ENCODE measurements at places on chromosomes 1 and 21. TPM values are rescaled to one million over a fixed set of nuclear protein-coding genes. Genes with fewer than 3 reads are reported as not detected.
A peak's percentile ranks its signal among the peaks of the same experiment; 100 is the strongest.

TEDDM1 gene
- total RNA-seq, result not detected

SPRR2B gene
- not detected for total RNA-seq

FCAMR gene
- not detected for total RNA-seq

MMEL1 gene
- 0.82 TPM for total RNA-seq

CASQ1 gene
- total RNA-seq, result 39.2 TPM

DNA sequence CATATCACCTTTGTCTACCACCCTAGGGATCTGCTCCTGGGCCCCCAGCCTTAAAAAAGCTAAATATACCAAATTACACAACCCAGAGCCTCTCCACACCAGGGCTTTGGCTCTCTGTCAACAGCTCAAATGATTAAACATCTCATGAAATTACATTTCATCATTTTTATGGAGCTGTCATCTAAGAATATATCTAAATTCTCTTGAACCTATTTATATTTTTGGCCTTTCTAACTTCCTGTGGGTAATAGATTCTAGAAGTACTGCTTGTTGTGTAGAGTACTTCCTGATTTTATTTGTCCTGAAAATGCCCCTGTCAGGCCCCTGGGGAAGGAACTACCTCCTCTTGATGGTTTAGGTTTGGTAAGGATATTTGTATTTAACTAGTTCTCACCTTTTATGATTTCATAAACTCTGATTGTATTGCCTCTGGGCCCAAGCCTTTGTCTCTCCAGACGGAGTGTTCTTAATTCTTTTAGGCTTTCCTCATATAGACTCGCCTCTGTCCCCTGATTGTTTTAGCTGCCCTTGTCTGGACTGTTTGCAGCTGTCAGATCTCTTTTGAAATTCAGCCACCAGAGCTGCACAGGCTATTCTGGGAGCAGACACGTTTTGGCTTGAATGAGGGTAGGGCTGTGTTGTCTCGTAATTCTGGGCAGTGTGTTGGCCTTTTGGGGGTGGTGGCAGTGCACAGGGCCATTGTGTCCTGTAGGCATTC is 16.6 kb downstream of the MYOG start:
- no peak for DNase-seq

DNA sequence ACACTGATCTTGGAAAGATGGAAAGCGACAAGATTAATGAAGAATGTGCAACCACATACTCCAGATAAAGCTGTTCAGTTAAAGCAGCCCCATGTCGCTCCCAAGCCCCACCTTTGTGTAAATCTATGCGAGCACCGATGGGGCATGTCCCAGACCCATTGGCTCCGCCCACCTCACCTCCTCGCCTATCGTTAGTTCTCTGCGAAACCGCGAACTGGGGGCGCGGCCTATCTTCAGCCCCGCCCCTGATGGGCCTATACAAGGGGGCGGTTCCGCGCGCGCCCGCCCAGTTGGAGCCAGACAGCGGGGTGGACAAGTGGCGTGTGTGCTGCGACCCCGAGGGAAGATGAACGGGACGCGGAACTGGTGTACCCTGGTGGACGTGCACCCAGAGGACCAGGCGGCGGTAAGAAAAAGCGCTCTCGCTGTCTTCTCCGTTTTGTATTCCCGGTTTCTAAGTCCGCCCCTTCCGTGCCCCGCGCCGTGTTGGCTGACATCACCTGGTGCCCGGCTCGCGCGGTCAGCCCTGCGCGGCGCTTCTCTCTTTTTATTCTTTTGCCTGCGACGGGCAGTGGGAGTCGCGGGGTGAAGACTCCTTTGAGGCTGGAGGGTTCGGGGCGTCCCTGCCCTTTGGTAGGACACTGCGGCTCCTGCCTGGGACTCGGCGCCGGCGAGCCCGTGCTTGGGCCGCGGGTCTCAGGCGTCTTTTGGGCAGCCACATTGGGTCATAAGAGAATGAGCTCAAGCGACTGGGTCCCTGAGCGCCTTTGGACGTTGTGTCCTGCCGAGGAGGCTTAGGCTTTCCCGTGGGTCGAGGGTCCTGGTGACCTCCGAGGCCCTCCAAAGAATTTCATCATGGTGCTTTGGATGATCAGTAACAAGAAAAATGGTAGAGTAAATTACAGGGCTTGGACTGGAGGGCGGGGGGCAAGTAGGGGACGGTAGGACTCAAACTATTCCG is at the start of gene TUFT1:
TUFT1 (plus strand) TSS at position 289 of the 961 bp plus-strand sequence; CDS start at position 347, 58 bp downstream.
- peak; percentile 91 for DNase-seq

- DNase-seq, result no peak
These were observed 524.4 kb downstream of the DPYD start for GRCh38 chr1:97396463-97396862.

DNA sequence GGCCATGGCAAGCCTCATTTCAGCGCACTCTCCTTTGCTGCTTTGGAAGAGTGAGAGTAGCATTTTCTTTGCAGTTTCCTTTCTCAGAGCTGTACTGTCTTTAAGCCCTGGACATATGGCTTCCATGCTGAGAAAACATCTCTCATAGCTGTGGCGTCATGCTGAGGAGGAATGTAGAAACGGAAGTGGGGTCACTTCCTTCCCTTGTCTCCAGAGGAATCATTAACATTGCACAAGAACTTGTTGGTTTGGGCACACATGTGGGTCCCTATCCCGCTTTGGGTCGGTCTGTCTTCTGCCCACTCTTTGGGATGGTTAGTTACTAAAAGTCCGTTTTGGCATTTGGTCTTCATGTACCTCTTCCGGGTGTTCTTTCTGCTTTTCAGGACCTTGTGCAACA is 5.6 kb downstream of the MFN2 start:
- no peak for DNase-seq

DNA sequence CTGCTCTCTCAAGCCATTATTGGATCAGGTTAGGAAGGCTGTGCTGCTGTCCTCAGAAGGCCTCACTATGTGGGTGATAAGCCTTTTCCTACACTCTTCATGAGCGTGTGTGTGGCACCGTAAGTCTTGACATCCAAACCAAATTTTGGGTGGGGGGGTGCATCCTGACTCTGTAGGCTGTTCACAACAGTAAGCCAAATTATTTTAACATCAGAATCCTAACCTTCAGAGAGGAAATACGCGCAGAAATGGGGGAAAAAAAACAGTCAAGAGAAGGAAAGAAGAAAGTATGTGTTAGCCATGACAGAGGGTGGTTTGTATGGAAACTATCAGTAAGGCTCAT is 21.0 kb downstream of the STPG1 start:
- DNase-seq, result no peak

- DNase-seq, result no peak
These were observed 1255.6 kb downstream of the NCAM2 start for GRCh38 chr21:22253761-22254160.

DNA sequence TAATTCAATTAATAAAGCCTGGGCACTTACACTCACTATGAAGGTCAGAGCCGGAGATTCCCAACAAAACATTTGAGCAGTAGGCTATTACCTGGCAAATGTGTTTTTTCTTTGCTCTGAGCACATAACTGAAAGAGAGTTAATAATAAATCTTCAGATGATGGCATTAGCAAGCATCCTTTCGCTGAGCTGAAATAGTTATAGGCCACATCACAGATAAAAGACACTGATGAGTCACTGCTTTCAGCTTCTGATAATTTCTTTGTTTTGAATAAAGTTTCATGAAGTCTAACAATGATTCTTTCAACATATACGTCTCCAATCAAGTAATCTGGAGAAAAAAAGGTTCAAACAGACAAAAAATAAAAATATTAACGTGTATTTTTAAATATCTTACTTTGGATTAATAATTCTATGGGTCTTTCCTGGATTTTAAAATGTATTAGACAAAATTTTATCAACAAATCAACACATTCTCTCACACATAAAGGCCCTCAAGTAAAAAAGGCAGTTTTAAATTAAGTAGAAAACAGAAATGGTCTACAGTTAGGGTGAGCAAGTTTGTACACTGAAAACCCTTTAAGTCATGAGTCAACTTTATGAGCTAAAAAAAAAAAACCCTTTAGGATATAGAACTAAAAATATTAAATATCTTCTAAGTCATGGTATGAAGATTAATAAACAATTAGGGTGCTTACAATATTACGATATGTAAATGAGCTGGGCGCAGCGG is 33.1 kb downstream of the LTN1 start:
- DNase-seq, result no peak

GRCh38 chr1:42260376-42261070 is 74.5 kb downstream of the FOXJ3 start:
- DNase-seq, result no peak

GRCh38 chr1:234091876-234092275 is 187.4 kb downstream of the SLC35F3 start:
- no peak for DNase-seq

GRCh38 chr1:46114925-46115603 is 17.4 kb downstream of the PIK3R3 start:
- no peak for DNase-seq

DNA sequence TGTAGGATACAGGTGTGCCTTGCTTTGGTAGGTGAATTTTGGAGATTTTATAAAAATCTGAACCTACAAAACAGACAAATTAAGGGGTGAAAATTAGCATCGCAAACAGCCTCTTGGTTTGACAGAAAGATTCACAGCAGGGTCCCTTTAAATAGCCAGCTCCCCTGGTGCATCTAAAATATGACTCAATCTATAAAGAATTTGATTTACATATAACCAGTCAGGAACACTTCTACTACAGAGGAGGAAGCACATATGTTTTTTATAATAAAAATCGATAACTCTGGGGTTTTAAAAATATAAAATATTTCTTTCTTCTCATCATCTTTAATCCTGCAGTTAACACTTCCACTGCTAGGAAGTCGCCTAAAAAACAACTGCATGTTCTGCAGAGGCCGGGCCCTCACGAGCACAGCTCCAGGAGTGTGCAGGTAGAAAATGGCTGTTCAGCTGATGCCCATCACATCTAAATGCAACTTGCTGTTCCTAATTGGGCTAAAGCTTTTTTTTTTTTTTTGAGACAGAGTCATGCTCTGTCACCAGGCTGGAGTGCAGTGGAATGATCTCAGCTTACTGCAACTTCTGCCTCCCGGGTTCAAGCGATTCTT is 203.4 kb downstream of the HS2ST1 start:
- no peak for DNase-seq

- no peak for DNase-seq
These were observed 262.5 kb downstream of the NPHP4 start for GRCh38 chr1:5729636-5730145.

DNA sequence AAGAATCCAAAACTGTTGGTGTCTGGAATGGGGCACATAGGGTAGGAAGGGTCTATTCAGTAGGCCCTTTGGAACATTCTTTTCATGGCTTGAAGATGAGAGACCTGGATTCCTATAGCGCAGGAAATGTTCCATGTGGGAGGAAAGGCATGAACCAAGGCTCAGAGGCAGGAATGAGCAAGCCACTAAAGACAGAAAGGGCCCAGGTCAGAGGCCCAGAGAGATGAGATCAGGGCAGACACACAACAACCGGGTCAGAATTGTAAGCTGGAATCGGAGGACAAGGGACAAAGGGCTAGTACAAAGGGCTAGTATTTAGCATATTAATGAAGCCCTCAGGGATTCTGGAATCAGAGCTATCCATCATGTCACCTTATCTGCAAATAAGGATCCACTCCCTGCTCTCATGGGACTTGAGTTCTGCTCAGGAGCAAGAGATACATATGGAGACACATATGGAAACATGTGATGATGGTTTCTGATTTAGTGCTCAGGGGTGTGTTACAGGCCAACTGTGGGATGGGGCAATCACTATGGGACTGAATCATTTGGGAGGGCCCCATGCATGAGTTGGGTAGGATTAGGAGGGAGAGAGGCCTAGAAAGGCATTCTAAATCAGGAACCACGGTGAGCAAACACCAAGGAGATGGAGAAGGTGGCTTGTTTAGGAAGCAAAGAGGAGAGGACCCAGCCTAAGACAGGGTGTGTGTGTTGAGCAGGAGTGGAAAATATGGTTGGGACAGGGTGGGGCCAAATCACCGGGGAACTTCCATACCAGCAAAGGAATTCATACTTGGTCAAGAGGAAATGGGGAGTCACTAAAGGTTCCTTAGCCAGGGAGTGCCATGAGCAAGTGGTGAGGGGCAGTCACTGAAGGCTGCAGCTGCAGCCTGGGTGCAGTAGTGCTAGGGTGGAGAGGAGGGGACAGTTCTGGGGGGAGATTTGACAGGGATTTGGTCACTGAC is 8.6 kb downstream of the NECTIN4 start:
- DNase-seq, result no peak

GRCh38 chr1:172429331-172430127 is 9.0 kb downstream of the C1orf105 start:
- DNase-seq, result no peak

- no peak for DNase-seq
These were observed 4.2 kb upstream of the CHD1L start for GRCh38 chr1:147238053-147238902.

DNA sequence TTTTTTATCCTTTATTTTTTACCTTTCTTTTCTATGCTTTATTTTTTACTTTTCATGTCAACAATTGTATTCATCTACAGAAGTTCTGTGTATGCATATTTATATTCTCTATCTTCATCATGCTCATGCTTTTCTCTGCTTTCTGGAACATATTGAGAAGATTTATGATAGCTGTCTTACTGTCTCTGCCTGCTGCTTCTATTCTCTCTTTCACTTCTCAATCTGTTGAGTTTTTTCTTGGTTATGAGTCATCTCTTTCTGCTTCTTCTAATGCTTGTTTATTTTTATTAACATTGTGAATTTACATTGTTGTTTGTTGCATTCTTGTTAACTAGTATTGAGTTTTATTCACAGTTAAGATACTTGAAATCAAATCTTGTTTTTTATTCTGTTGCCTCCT is 22.6 kb downstream of the F5 start:
- no peak for DNase-seq

GRCh38 chr1:117512728-117513321 is 93.0 kb upstream of the TENT5C start:
- DNase-seq, result no peak

DNA sequence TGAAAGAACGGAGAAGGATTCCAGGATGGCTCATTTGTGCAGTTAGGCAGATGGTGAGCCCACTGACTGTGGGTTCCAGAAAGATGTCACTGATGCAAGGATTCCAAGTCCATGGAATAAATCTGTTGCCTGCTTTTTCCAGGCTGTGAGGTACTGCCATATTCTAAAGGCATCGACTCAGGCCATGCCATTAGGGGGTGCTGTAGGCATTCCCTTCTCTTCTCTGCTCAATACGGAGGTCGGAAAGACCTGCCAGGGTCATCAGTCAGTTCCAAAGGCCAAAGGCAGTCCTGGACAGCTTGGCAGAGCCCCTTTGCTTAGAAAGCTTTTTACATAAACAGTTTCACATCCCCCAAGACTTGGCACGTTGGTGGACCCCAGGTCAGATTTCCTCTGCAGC is 31.7 kb upstream of the TMEM125 start:
- peak; percentile 60 for DNase-seq

GRCh38 chr21:25385911-25386474 is 221.3 kb downstream of the MRPL39 start:
- DNase-seq, result no peak

DNA sequence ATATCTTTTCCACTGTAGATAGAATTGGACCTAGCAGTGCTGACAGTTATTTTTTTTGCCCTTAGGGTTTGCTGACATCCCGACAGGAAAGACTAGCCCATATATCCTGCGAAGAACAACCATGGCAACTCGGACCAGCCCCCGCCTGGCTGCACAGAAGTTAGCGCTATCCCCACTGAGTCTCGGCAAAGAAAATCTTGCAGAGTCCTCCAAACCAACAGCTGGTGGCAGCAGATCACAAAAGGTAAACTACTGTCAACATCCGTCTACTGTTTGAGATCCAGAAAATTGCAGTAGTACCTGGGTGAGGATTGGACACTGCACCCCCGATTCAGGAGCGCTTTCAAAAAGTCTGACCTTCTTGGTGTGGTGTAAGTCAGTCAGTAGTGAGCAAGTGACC is 55.8 kb downstream of the CENPF start:
- no peak for DNase-seq

- DNase-seq, result no peak
These were observed 20.8 kb upstream of the SPOCD1 start for GRCh38 chr1:31836638-31837037.

Measured in left ventricle myocardium inferior (tissue), 1 donor.